ENCODE measurements at places on chromosomes 11 and 22.

DNA sequence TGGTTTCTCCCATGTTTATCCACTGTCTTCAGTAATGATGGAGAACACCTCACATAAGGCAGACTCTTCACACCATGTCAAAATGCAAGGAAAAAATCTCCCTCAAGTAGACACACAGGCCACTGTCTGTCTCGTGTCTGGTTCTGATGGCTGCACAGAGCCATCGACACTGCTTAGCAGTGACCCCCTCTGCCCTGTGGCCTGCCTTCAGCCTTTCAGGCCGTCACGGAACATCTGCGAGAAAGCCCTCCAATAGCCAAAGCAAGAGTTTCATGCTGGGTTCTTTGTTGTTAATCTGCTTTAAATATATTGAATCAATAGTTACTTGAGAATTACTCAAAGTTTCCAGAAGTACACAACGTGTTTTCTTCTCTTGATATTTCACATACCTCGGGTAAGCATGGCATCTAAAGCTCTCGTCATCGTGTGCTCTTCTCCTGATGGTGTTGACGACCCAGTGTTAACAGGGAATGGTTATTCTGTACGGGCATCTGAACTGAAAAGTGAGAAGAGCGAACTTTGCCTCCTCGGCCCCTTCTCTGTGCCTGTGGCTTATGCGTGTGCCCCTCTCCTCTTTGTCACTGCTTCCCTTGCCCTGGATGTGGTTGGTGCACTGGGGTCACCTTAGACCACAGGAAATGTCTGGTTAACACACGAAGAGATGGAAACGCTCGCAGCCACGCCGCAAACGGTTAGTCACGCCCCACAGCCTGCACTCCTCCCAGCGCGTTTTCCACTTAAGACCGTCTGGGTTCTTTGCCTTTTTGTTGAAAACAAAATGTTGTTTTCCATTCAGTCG, 33.4 kb upstream of the CTTN start:
- no peak for DNase-seq

DNA sequence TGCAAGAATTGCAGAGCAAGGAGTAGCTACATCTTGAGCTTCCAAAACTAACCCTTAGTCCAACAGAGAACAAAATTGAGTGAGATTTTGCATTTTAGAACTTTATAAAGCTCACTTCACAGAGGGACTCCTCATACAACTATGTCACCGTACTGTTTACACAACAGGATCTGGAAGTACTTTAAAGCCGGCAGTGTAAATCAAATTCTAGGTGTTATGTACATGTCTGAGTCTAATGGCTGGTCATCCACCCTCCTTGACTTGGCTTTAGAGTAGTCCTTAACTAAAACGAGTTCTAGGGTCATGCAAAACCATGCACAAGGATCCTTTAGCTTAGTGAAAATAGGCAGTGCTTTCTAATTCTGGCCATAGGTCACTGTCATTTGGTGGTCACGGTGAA, 23.5 kb downstream of the IRAG1 start:
- no peak for DNase-seq

DNA sequence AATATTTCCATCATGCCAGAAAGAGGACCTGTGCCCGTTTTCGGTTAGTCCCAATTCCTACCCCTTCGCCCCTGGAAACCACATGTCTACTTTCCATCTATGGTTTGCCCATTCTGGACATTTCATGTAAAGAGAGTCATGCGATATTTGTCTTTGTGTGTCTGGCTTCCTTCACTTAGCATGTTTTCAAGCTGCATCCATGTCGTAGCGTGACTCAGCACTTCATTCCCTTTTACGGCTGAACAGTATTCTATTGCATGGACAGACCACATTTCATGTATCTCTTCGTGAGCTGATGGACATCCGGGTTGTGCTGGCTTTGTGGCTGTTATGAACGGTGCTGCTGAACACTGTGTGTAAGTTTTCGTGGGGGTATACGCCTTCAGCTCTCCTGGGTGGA, 43.4 kb downstream of the SCUBE1 start:
- no peak for DNase-seq

DNA sequence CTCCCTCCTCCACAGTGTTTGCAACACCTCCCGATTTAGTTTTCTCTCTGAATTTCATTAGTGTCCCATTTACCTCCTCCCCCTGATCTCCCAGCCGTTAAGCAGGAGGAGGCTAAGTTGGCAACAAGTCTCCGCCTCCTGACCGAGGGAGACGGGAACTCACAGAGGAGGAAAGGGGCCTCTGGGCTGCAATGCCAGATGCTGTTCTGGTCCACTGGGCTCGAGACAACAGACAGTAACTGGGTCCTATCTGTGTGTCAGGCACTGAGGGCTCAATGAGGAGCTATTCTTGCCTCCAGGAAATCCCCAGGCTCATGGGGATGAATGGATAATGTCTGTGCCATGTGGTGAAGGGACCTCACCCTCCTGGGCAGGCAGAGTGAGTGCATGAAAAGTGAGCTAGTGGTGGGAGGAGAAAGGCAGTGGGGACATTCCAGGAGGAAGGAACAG, 228.1 kb downstream of the TENM4 start:
- DNase-seq, result no peak

- no peak for DNase-seq
Observed at GRCh38 chr11:120652705-120653335, 141.3 kb downstream of the GRIK4 start.

DNA sequence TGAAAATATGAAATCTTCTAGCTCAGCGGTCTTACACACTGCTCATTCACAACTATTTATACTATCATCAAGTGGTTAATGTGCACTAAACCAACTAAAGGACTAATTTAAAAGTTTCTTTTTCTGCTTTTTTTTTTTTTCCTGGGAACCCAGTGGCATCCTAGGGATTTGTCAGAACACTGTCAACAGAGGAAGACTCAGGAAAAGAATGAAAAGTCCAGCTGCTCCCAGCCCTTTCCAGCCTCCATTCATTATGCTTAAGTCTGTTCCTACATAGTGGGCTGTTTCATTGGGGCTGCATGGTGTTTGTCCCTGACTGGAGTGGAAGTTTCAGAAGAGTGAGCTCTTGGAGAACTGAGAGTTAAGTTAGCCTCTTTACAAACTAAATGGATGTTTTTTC, 391.1 kb downstream of the AASDHPPT start:
- DNase-seq, result no peak

DNA sequence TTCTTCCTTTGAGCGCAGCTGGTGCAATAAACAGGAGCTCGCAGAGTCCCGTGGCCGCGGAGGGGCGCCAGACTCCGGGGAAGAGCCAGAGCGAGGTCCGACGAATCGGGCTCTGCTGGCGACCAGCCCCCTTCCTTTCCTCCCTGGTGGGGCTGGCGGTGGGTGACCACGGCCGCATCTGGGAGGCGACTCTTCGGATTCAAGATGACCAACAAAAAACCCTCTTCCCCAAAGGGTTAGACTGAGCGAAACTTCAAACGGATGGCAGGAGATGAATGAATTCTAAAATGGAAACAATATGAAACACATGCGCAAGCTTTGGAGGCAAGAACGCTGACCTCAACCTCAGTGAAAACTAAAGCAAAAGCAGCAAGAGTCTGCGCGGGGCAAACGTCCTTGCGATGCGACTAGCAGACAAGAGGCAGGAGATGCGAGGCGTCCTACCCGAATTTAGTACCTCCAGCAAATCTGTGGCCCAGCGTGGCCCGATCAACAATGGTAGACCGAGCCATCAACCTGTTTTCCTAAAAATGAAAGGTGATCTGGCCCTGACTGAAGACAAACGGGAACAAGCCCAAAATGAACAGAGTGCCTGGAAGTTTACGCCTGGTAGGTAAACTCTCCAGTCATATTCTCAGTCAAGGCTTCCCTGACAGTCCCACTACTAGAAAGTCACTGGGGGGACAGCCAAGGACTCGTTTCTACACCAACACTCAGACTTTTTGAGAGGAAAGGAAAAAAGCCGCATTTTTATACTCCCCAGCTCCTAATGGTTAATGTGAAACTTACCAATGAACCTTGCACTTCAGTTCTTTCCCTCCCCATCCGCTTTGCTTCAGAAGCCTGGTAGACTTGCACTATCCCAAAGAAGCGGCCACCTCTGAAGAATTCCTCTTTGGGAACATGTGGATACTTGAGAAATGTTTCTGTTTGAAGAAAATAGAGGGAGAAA, 11.6 kb downstream of the MMP3 start:
- DNase-seq, result no peak

DNA sequence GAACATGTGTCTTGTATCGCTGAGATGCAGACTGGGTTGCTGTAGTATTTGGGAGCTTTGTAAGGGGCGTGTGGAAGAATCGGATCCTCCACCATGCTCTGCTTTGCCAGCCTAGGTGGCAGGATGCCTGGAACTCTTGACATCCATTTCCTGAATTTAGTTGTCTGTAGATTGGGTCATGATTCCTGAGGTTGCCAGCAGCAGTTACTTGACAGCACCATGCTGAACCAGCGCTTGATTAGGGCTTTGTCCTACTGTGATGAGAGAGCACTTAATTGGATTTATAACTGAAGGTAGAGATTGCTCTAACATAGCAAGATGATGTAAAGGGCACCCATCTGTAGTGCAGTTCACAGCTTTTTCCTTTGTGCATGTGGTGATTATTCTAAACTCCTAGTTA, 75.6 kb upstream of the HORMAD2 start:
- peak; percentile 60 for DNase-seq

GRCh38 chr22:45336971-45337431, 27.3 kb downstream of the FAM118A start:
- peak; percentile 20 for DNase-seq

DNA sequence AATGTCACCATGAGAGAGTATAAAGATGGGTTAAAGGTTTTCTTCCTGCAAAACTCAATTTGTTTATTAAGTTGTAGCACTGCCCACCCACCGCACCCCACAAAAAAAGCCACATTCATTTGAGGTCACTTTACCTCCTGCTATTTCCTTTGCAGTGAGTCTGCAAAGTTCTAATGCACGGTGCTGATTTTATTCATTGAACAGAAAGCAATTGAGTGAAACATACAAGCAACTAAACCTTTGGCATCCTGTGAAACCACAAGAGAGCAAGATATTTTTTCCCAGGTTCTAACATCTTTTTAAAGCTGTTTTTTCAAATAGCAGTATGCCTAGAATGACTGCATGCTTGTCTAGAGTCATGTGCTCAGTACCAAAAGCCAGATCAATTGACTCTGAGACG, 39.0 kb downstream of the RRAS2 start:
- no peak for DNase-seq

- DNase-seq, result no peak
Observed at GRCh38 chr22:17695986-17696385, 57.4 kb downstream of the BCL2L13 start.

GRCh38 chr11:110818032-110818687, 105.9 kb upstream of the ARHGAP20 start:
- DNase-seq, result no peak

GRCh38 chr11:61782841-61783240, 9.6 kb downstream of the TMEM258 start:
- no peak for DNase-seq

Data from NCI-H1092 (cell line).